ENCODE measurements at places on chromosomes 2 and 18.

DNA sequence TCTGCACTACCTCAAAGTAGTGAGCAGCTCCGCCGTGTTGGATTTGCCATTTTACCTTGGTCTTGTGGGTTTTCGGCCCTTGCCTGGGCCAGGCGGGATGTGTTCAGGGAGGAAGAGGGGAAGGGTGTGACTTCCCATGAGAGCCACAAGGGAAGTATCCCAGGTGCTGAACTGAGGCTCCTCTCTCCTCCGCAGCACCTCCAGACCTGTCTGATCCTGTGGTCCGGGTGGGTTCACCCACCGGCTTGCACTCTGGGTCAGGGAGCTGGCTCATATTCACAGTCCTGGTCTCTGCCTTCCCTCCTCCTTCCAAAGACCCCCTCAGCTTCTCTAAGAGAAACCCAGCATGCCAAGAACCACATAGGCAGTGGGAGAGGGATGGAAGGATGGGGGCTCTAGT, 235.8 kb downstream of the SEPTIN10 start:
- no peak for DNase-seq

GRCh38 chr2:183035954-183036669, 2.1 kb downstream of the NCKAP1 start:
- DNase-seq, result no peak

DNA sequence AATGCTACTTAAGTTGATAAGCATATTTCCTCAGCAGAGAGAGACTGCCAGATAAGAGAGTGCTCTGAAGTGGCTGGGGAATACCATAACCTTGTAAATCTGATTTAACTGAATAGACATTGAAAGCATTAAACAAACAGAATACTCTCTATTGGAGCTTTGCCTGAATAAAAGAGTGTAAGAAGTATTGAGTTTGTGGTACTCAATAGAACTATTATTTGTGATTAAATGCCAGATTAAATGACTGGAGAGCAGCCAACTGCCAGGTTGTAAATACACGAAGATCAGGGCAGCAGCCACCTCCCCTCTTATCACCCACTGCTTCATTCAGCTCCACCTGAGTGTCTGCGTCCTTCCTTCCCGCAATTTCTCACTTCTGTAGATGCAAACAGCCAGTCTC, 373.6 kb downstream of the DCDC2C start:
- DNase-seq, result no peak

GRCh38 chr2:69918401-69918800, 3.5 kb downstream of the MXD1 start:
- no peak for DNase-seq

DNA sequence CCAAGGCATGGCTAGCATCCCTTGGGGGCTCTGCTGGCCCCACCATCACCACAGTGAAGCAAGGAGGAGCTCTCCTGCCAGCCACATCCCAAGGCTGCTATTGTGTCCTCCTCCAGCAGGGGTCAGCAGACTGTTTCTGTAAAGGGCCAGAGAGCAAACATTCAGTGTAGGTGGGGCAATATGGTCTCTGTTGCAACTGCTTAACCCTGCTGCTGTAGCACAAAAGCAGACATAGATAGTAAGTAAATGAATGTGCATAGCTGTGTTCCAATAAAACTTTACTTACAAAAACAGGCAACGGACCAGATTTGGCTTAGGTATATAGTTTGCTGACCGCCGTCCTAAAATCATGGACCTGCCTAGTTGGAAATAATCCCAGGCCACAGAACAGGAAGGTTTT, 36.4 kb upstream of the ZBTB7C start:
- DNase-seq, result peak; percentile 74

GRCh38 chr18:30378097-30378496, 664.4 kb downstream of the DSC3 start:
- no peak for DNase-seq

DNA sequence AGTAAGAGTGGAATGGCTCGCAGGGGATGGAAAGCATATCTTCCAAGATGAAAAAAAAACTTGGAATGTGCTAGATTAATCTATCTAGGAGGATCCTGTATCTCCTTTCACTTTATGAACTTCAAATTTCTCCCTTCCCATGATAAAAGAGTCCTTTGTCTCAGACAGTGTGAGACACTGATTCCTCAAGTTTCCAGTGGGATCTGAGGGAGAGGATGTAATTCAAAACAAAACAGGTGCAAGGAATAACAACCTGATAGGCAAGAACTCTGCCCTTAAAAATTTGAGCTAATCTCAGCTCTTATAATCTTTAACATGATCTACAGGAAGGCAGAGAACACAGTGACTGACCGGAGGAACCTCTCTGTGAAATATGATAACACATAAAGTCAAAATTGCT, 162.0 kb upstream of the ZFP36L2 start:
- no peak for DNase-seq

DNA sequence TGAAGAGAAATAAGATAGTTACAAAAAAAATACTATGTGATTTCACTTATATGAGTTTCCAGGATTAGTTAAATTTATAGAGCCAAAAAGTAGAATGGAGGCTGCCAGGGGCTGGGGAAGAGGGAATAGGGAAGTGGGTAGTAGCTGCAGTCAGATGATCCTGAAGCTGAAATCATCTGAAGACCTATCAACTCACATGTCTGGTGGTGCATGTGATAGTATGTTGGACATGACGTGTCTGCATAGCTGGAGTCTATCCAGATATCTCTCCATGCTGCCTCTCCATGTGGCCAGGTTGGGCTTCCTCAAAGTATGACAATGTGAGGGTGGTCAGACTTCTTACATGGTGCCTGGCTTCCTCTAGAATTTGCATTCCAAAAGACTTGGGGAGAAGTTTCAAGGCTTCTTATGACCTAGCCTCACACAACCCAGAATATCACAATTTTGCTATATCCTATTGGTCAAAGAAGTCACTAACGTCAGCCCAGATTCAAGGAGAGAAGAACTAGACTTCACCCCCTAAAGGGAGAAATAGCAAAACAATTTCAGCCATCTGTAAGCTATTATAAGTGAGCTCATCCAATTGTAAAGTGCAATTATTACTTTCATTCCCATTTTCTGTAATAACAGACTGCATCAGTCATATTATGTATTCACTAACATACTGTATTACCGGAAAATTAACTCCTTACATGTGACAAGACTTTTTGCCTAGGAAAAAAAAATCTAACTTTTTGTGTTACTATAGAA, 14.0 kb upstream of the ZNF396 start:
- no peak for DNase-seq

- no peak for DNase-seq
These were observed 3.9 kb downstream of the HEATR5B start for GRCh38 chr2:37080266-37080665.

DNA sequence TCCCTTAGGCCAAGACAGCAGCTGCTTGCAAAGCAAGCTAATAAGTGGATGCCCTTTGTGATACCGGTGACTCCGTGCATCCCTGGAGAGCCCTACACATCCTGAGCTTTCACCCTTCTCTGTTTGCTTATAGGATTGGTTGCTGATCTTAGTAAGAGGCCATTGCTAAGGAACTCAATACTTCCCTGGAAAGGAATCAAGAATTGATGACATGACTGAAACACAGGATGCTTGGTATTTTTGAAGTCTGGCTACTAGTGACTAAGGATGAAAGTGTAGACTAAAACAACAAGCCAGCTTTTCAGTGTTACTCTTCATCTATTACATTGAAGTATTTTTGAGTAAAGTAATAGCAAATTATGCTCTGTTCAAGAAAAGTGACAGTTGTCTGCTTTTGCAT, 123.0 kb upstream of the SERPINE2 start:
- DNase-seq, result no peak

GRCh38 chr18:58044370-58045241, 580 bp downstream of the NEDD4L start:
- DNase-seq, result peak; percentile 43

- DNase-seq, result no peak
These were observed 439.7 kb downstream of the RIT2 start for GRCh38 chr18:42675810-42676209.

DNA sequence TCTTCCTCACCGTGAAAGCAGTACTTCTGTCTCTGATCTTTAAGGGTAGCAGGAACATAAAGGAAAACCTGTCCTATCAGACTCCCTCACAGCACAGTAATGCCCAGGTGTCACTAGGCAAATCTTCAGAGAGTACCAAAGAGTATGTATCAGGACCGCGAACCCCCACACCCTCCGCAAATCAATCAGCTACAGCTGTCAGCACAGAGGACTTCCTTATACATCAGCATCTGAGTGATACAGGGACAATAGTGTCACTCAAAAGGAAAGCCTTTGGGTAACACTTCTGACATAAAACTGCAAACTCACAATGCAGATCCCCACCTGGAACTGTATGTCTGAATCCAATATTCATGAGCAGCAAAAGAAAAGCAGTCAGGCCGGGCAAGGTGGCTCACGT, 2.6 kb downstream of the AFG3L2 start:
- DNase-seq, result no peak

DNA sequence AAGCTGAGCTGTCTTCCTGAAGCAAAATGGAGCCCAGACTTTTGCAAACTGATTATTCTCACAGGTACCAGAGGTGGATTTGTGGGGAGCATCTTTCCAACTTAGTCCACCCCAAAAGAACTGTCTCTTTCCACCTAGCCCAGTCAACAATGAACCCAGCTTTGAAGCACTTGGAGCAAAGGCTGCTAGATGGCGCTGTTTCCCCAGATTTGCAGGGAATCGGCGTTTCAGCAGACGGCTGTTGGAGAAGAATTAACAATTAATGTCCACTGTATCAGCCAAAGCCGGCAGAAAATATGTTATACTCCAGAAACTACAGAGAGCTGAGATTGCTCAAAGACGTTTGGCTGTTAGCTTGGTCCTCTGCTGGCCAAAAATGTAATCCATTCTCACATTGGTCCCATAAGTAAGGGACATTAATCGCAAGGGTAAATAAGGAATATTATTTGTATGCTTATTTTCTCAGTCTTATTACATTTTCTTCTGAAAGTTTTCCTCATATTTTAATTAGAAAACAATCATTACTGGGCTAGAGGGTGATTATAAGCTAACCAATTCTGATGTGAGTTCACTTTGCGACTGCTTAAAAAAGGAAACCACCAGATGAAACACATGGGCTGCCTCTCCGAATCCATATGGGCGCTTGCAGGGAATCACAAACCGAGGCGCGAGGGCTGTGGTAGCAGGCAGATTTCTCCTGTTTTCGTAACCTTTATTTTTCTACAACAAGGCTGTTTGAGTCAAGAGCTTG, 423.8 kb upstream of the MEX3C start:
- DNase-seq, result peak; percentile 75

- DNase-seq, result no peak
These were observed 39.8 kb downstream of the TTN start for GRCh38 chr2:178767094-178768060.

GRCh38 chr18:58492891-58493469, 135.9 kb downstream of the ALPK2 start:
- no peak for DNase-seq

- no peak for DNase-seq
These were observed 695 bp upstream of the BIRC6 start for GRCh38 chr2:32355976-32356680.

DNA sequence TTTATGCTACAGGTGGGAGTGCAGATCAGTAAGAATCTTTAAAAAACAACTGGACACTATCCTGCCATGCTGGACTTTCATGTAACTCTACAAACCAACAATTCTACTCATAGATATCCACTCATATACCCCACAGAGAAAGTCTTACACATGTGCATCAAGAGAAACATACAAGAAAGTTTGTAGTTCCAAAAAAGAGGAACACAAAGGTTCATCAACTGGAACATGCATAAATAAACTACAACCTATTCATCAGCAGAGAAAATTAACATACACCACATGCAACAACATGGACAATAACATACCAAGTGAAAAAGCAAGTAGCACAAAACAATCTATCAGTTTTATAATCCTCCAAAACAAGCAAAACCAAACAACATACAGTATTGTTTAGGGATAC, 17.0 kb downstream of the TCF4 start:
- no peak for DNase-seq

- peak; percentile 39 for DNase-seq
These were observed 9.8 kb downstream of the POU3F3 start for GRCh38 chr2:104863468-104864279.

GRCh38 chr18:69658685-69659084, 258.0 kb downstream of the DOK6 start:
- no peak for DNase-seq

- no peak for DNase-seq
These were observed 79.6 kb downstream of the SUMO1 start for GRCh38 chr2:202158796-202159195.

- DNase-seq, result no peak
These were observed 231.5 kb upstream of the KLHL29 start for GRCh38 chr2:23153484-23153883.

- no peak for DNase-seq
These were observed 43.9 kb upstream of the PLEKHM3 start for GRCh38 chr2:208069186-208069585.

- no peak for DNase-seq
These were observed 55.9 kb downstream of the ZFP36L2 start for GRCh38 chr2:43170405-43171105.

DNA sequence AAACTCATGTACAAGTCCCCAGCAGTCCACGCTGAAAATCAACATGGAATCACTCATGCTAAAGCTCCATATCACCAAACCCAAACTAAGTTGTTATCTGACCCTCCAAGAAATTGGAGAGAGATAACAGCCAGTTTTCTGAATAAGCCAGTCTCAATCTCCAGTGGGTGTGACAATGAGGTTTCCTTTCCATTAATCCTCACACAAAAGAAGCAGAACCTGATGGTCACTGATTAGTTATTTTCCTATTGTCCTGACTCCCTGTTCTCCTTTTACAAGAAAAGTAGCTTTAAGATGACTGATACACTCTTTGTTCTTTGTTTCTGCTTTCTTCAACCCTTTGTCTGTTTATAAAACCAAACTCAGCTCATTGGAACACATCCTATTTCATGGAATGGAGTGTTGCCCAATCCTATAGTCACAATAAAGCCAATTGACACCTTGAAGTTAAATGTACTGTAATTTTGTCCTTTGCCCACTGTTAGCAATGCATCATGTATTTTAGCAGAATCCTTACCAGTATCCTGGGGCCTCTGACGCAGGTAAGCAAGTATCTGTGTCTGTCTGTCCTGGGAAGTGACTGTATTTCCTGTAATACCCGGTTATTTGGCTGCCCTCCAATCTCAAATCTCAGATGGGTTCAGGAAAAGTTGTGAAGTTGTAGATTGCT, 30.6 kb upstream of the SH3RF3 start:
- no peak for DNase-seq

GRCh38 chr2:31008561-31009114, 129.6 kb downstream of the GALNT14 start:
- DNase-seq, result no peak

GRCh38 chr18:28767201-28767600, 590.3 kb upstream of the CDH2 start:
- DNase-seq, result no peak

DNA sequence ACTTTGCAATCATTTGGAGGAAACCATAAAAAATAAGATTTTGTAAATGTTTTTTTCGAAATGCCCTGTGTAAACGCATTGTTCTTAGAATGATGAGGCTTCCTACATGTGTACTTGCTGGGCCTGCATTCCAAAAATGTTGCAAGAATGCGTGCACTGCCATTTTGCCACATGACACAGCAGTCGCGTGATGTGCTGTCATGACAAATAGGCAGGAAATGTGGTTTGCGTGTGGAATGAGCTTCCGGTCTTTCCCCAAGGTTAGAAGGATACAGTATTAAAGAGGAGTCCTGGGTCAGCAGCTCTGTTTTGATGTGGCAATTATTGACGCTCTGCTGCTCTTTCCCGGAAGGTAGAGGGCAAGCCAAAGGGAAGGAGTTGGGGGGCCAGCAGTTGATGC, 18.1 kb upstream of the SERPINB2 start:
- no peak for DNase-seq

GRCh38 chr2:85999061-85999831, 106.4 kb downstream of the POLR1A start:
- no peak for DNase-seq

- peak; percentile 72 for DNase-seq
These were observed 1.7 kb upstream of the GATA6 start for GRCh38 chr18:22167471-22168241.
